ENCODE measurements at places on chromosomes 16 and 17.

DNA sequence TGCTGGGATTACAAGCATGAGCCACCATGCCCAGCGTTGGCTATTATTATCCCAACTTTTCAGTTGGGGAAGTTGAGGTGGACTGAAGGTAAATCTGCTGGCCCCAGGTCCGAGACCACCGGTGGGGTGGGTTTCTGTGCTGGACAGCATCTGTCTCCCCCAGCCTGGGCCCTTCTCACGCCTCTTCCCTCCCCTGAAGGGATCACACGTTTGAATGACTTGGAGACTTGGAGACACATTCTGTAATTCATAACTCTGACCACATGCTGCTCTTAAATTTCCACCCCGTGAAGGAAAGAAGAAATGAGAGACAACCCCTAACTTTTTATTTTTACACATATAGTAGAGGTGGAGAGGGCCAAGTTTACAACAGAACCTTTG lies 109.8 kb downstream of the MSI2 start:
- H3K4me3 ChIP-seq, result no peak overlapping the region
- no peaks in the 10 kb centered on the region for H3K4me1 ChIP-seq
- H3K27me3 ChIP-seq, result no peaks in the 10 kb centered on the region
- no peak for DNase-seq
- H3K36me3 ChIP-seq, result no peaks in the 10 kb centered on the region

- H3K4me3 ChIP-seq, result no peak overlapping the region
- H3K4me1 ChIP-seq, result no peaks in the 10 kb centered on the region
- DNase-seq, result no peak
- no peaks in the 10 kb centered on the region for H3K36me3 ChIP-seq
- H3K27ac ChIP-seq, result no peak overlapping the region
Observed at GRCh38 chr16:78252757-78253156, 153.3 kb downstream of the WWOX start.

DNA sequence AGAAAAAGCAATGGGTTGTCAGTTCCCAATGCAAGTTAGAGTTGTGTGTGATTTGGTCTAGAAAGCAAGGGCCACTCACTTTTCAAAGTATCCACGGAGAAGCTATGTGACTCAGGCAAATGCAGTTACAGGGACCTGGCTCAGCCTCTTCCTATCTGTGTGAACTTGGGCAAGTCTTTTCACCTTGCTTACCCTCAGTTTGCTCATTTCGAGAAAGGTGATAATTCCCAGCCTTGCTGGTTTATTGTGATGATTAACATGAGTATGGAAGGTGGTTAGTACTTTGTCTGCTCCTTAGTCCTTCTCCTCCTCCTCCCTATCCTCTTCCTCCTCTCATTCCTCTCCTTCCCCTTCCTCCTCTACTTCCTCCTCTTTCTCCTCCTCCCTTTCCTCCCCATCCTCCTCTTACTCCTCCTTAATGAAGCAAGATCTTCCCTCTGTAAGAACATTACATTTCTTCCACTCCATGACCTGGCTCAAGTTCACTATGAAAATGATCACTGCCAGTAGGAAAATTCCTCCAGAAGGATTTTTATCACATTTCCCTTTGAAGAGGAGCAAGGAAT lies 204.0 kb downstream of the GRIN2A start:
- no peaks in the 10 kb centered on the region for H3K36me3 ChIP-seq
- no peak overlapping the region for H3K4me3 ChIP-seq
- no peak for DNase-seq
- H3K4me1 ChIP-seq, result no peaks in the 10 kb centered on the region
- H3K27ac ChIP-seq, result no peak overlapping the region

DNA sequence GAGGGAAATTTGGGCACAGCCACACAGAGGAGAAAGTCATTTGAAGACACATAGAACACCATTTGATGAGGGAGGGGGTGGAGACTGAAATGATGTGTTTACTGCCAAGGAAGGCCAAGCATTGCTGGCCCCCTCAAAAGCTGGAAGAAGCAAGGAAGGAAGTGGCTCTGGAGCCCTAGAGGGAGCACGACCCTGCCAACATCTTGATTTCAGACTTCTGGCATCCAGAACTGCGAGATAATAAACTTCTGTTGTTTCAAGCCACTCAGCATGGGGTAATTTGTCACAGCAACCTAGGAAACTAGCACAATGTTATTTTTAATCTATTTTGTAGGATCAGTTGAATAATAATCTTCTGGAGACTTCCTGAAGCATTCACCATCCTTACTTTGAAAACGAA lies 314.8 kb upstream of the GOT2 start:
- H3K27me3 ChIP-seq, result no peaks in the 10 kb centered on the region
- H3K4me3 ChIP-seq, result no peak overlapping the region
- H3K27ac ChIP-seq, result no peak overlapping the region
- DNase-seq, result no peak
- no peaks in the 10 kb centered on the region for H3K36me3 ChIP-seq
- H3K4me1 ChIP-seq, result no peaks in the 10 kb centered on the region

GRCh38 chr17:76337413-76337777 lies 16.3 kb downstream of the PRPSAP1 start:
- H3K27ac ChIP-seq, result no peak overlapping the region
- peaks cover 12% of the 10 kb centered on the region for H3K36me3 ChIP-seq
- H3K4me3 ChIP-seq, result no peak overlapping the region
- no peaks in the 10 kb centered on the region for H3K27me3 ChIP-seq
- DNase-seq, result no peak
- no peaks in the 10 kb centered on the region for H3K4me1 ChIP-seq

DNA sequence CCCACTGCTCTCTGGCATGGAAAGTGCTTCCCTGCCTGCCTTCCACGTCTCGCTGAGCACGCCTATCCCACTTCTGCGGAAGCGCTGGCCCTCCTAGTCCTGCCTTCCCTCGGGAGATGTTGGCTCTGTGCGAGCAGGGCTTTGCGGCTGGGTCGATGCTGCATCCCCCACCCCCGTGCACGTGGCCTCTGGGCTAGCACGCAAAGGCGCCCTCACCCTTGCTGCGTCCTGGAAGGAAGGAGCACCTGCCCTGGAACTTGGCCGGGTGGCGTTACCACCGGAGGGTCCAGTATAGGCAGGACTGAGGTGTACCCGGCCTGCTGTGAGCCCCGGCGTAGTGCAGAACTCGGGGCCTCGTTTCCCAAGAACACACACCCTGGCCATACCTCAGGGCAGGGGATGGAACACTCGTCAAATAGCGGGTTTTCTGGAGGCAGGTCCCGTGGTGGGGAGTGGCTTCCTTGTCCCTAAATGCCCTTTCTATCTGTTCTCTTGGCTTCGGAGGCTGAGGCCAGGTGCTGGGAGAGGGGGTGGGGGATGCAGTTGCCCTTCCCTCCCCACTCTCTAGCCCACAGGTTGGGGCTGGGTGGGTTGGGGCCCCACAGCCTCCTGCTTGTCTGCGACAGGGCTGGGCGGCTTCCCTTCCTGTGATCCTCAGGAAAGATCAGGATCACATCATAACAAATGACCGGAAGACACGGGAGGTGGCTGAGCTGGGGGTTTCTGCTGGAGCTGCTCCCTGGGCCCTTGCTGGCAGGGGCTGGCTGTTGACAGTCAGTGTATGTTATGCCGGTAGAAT lies 17.4 kb downstream of the BAIAP2 start:
- no peak overlapping the region for H3K4me3 ChIP-seq
- H3K36me3 ChIP-seq, result no peaks in the 10 kb centered on the region
- H3K27ac ChIP-seq, result peak overlapping the region; percentile 19
- no peak for DNase-seq

GRCh38 chr17:41308251-41308917 lies 725 bp downstream of the KRTAP16-1 start:
- DNase-seq, result peak; percentile 89
- peak overlapping the region; percentile 77 for H3K27ac ChIP-seq
- H3K4me3 ChIP-seq, result no peak overlapping the region
- no peaks in the 10 kb centered on the region for H3K27me3 ChIP-seq
- H3K36me3 ChIP-seq, result no peaks in the 10 kb centered on the region

GRCh38 chr17:57080718-57081117 lies 4.3 kb upstream of the AKAP1 start:
- H3K36me3 ChIP-seq, result peaks cover 6% of the 10 kb centered on the region
- no peaks in the 10 kb centered on the region for H3K4me1 ChIP-seq
- H3K27me3 ChIP-seq, result no peaks in the 10 kb centered on the region
- H3K27ac ChIP-seq, result no peak overlapping the region
- no peak overlapping the region for H3K4me3 ChIP-seq

- H3K4me1 ChIP-seq, result no peaks in the 10 kb centered on the region
- DNase-seq, result no peak
- H3K4me3 ChIP-seq, result no peak overlapping the region
- no peaks in the 10 kb centered on the region for H3K36me3 ChIP-seq
- no peak overlapping the region for H3K27ac ChIP-seq
- H3K27me3 ChIP-seq, result no peaks in the 10 kb centered on the region
Observed at GRCh38 chr17:77796176-77796860, 162.2 kb upstream of the TNRC6C start.

DNA sequence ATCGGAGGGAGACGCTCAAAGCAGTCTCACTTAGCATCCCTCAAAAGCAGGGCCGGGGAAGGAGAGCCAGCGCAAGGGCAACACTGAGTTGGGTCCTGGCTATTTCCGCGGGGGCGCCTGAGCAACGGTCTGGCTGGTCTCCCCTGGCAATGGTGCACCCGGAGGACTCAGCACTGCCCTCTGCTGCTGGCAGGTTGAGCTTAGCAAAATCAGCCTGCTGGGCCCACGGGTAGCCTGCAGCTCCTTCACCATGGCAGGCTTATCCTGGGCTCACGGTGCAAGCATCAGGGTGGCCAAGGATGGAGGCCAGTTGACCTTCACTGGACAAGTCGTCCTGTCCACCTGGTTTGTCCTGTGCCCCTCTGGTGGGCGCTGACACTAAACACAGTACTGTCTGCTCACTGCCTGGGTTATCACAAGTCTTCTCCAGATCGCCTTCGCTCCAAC lies 14.4 kb upstream of the ALDH3A1 start:
- H3K27ac ChIP-seq, result no peak overlapping the region
- H3K4me1 ChIP-seq, result no peaks in the 10 kb centered on the region
- peak; percentile 82 for DNase-seq
- H3K4me3 ChIP-seq, result no peak overlapping the region
- no peaks in the 10 kb centered on the region for H3K36me3 ChIP-seq

GRCh38 chr17:57463103-57463885 lies 207.0 kb downstream of the MSI2 start:
- H3K36me3 ChIP-seq, result no peaks in the 10 kb centered on the region
- no peak overlapping the region for H3K4me3 ChIP-seq
- H3K27me3 ChIP-seq, result no peaks in the 10 kb centered on the region
- H3K27ac ChIP-seq, result no peak overlapping the region
- DNase-seq, result no peak

DNA sequence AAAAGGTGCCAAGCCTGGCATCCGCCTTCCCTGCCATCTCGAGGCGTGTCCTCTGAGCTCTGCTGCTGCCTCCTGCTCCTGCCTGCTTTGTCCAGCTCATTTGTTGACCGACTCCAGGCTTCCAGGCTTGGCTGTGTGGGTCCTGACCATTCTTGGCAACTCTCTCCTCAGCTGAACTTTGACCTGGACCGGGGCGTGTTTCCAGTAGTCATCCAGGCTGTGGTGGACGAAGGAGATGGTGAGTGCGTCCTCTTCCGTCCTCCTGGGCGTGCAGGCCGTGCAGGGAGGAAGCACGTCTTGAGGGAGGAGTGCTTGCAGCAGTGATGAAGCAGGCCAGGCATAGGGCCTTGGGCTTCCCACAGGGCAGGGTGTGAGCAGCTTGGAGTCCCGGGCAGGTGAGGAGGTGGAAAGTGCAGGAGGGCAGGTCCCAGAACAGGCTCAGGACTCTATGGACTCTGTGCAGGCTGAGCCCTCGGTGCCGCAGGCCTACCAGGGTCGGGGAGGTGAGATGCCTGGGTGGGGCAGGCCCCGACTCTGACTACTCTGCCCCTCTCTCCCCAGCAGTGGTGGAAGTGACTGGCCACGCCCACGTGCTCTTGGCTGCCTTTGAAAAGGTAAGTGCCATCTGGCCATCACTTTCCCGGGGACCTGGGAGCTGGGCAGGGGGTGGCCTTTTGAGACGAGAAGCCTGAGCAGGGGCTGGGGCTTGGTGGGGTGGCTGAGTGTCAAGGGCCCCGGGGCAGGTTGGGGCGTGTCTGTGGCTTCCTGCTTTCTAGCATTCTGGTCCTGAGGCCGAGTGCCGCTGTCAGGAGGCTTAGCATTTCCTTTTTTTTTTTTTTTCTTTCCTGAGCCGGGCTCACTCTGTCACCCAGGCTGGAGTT lies 28.6 kb upstream of the NUDT16L1 start:
- H3K27me3 ChIP-seq, result no peaks in the 10 kb centered on the region
- peak; percentile 87 for DNase-seq
- H3K4me3 ChIP-seq, result no peak overlapping the region

DNA sequence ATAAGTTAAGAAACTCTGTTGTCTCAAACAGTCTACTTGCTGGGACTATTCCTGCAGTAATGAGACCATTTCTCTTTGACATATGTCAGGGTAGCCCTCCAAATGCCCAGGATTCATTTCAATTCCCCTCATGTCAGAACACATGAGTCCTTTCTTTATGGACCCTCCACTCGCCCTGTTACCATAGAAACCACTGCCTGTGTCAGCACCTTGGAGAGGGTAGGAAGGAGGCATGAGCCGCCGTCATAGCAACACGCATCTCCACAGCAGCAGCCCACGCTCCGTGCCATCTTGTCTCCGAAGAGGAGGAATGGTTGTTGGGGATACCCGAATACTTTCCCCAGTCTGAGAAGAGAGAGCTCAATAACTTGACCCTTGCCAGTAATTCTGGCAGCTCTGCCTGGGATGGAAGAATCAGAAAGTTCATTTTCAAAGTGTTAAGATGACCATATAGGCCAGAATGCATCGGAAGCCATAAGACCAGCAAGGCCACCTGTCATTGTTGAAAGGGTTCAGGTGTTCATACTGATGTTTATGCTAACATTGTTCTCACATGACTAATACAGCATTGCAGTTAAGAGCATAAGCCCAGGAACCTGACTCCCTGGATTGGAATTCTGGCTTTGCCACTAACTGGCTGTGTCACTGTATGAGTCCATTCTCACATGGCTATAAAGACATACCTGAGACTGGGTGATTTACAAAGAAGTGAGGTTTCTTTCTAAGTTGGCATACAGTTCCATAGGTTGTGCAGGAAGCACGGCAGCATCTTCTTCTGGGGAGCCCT lies 141.3 kb downstream of the ABCC12 start:
- H3K4me1 ChIP-seq, result no peaks in the 10 kb centered on the region
- no peak overlapping the region for H3K4me3 ChIP-seq
- no peak overlapping the region for H3K27ac ChIP-seq
- H3K27me3 ChIP-seq, result no peaks in the 10 kb centered on the region
- DNase-seq, result no peak

DNA sequence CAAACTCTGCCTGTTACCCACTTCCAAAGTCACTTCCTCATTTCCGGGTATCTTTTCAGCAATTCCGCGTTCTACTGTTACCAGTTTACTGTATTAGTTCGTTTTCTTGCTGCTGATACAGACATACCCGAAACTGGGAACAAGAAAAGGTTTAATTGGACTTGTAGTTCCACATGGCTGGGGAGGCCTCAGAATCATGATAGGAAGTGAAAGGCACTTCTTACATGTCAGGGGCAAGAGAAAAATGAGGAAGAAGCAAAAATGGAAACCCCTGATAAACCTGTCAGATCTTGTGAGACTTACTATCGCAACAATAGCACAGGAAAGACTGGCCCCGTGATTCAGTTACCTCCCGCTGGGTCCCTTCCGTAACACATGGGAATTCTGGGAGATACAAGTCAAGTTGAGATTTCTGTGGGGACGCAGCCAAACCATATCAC lies 30.9 kb downstream of the PAFAH1B1 start:
- H3K27me3 ChIP-seq, result no peaks in the 10 kb centered on the region
- H3K27ac ChIP-seq, result no peak overlapping the region
- no peaks in the 10 kb centered on the region for H3K36me3 ChIP-seq
- peaks cover 6% of the 10 kb centered on the region for H3K4me1 ChIP-seq
